ENCODE measurements at places on chromosomes 16 and 17. TPM values are rescaled to one million over a fixed set of nuclear protein-coding genes. Genes with fewer than 3 reads are reported as not detected.

The C16orf89 gene
- total RNA-seq: not detected

The MEIOC gene
- not detected for total RNA-seq

The ZNF385C gene
- 0.17 TPM for total RNA-seq

The RHOT2 gene
- 100 TPM for total RNA-seq

The NACA2 gene
- total RNA-seq: not detected

The SCIMP gene
- total RNA-seq: not detected

The TMEM101 gene
- total RNA-seq: 85.8 TPM

The MYH3 gene
- total RNA-seq: 4.1 TPM

The BEAN1 gene
- total RNA-seq: 1.9 TPM

The DPEP3 gene
- total RNA-seq: not detected

The MYH2 gene
- total RNA-seq: not detected

The KRT24 gene
- not detected for total RNA-seq

The FAM234A gene
- 31.4 TPM for total RNA-seq

The SPNS3 gene
- 0.69 TPM for total RNA-seq

The PLEKHH3 gene
- 27.8 TPM for total RNA-seq

The CD300H gene
- not detected for total RNA-seq
